ENCODE measurements at places on chromosomes 7 and 10. TPM values are rescaled to one million over a fixed set of nuclear protein-coding genes. Genes with fewer than 3 reads are reported as not detected.

The CARD11 gene
- total RNA-seq = 2.2 TPM

The LIPM gene
- total RNA-seq = not detected

The AHR gene
- 110 TPM for total RNA-seq

The TSC22D4 gene
- 28.1 TPM for total RNA-seq
